Stimulated activated CD4-positive, alpha-beta T cell treated with anti-CD3 and anti-CD28 coated beads, TNF-alpha, amount 100 ng/mL, for 1 hour (primary cell): ENCODE measurements at places on chromosomes 12 and 14.

DNA sequence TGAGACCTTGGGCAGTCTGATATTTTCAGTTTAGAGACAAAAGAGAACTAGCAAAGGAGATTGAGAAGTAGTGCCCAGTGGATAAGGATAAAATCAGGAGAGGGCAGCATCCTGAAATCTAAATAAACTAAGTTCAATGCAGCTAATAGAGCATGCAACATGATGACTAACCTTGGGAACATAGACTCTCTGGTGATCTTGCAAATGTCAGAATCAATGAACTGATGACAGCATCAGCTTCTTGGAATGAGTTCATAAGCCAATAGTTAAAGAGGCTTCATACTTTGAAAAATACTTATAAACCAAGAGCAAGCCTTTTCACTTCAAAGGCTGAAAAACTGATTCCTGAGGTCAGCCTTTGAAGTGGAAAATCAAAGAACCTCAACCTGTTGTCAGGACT lies 8.2 kb downstream of the TAS2R19 start:
- DNase-seq: no peak

DNA sequence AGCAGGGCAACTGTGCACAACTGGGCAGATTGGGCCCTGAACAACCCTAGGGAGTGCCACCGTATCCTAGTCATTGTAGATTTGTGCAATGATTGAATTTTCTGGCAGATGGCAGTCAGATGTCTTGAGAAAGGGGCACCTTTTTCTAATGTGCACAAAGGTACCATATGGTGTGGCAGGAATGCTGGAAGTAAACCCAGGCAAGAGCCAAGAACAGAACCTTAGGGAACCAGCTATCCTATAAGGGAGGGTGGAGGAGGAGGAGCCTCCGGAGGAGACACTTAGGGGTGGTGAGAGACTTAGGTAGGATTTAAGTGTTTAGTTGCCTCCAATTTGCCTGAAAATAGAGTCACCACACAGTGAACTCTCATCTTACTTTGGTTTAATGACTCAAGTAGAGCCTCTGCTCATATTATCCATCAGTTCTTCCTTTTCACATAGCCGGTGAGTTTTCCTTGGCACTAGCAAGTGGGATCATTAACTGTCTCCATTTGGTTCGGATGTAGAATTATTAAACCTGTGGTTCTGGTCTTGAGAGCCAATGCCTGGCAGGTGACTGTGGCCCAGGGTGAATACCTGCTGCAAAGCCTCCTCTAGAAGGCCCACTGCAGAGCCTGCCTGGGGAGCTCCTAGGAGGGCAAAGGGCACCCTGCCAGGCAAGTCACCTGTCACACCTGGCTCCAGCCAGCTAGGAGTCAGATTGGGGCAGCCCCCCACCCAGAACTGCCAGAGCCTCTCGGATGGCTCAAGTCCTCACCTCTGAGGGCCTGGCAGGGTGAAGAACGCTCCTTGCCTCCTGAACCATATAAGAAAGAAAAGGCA lies 184.4 kb upstream of the HIF1A start:
- peak; percentile 13 for DNase-seq

DNA sequence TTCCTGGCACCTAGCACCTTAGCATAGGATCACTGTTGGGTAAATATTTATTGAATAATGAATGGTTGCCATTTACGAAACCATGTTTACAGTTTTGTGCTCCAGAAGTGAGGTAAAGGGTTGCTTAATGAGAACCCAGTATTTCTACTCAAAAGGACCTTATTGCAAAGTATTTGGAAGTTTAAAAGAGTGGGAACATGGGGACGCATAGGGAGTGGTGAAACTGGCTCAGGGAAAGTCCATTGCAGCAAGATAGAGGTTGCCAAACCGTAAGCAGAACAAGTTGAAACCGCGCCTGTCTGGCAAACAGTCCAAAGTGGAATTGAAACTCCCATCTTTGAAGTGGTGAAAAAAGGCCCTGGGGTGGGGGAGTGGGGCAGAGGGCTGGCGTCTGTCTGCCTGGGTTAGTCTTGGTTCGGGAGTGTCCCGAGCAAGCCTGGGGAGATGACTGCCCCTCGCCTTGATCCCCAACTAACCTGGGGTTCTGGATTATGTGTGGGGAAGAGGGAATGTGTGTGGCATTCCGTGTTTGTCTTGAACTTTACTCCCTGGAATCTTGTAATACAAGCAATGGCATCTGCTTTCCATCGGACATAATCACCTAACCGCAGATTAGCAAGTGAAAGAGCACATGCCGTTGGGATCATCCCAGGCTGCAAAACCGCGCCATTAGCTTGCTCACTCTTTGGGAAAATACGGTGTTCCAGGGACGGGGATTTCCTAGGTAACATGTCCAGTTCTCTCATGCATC lies 7.2 kb downstream of the ALDH2 start:
- no peak for DNase-seq

GRCh38 chr14:90039253-90040010 lies 22.4 kb upstream of the KCNK13 start:
- DNase-seq: no peak

- no peak for DNase-seq
Measured at GRCh38 chr12:4784404-4785054, 64.3 kb downstream of the GALNT8 start.

DNA sequence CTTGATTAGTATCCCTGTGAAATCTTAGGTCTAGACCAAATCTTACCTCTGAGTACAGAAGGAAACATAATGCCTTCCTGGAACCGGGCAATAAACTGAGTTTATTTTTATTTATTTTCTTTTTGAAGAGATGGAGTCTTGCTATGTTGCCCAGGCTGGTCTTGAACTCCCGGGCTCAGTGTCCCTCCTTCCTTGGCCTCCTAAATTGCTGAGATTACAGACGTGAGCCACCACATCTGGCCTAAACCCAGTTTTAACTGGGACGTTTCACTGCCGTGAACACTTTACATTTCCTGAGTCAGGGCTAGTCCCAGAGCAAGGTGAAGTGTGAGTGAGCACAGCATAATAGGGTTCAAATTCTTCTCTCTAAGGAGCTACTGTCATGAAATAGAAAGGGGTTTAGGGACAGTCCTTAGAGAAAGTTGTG lies 671 bp downstream of the GUCY2C start:
- DNase-seq: no peak

GRCh38 chr14:88195676-88196075 lies 127.4 kb downstream of the KCNK10 start:
- no peak for DNase-seq

DNA sequence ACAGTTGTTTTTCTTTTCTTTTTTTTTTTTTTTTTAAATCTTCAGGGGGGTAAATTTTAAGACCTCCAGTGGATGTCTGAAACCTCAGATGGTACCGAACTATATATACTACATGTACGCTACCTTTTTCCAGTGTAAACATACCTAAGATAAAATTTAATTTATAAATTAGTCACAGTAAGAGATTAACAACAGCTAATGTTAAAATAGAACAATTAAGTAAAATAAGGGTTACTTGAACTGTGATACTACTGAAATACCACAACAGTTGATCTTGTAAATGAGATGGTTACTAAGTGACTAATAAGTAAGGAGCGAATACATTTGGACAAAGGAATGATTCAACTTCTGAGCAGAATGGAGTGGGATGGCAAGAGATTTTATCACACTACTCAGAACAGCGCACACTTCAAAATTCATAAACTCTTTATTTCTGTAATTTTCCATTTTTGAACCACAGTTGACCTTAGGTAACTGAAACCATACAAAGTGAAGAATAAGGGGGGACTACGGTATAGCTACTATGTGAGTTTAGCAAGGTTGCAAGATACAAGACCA lies 80.5 kb upstream of the PCED1B start:
- no peak for DNase-seq

GRCh38 chr14:104942586-104942985 lies 17.9 kb downstream of the PLD4 start:
- DNase-seq: no peak

DNA sequence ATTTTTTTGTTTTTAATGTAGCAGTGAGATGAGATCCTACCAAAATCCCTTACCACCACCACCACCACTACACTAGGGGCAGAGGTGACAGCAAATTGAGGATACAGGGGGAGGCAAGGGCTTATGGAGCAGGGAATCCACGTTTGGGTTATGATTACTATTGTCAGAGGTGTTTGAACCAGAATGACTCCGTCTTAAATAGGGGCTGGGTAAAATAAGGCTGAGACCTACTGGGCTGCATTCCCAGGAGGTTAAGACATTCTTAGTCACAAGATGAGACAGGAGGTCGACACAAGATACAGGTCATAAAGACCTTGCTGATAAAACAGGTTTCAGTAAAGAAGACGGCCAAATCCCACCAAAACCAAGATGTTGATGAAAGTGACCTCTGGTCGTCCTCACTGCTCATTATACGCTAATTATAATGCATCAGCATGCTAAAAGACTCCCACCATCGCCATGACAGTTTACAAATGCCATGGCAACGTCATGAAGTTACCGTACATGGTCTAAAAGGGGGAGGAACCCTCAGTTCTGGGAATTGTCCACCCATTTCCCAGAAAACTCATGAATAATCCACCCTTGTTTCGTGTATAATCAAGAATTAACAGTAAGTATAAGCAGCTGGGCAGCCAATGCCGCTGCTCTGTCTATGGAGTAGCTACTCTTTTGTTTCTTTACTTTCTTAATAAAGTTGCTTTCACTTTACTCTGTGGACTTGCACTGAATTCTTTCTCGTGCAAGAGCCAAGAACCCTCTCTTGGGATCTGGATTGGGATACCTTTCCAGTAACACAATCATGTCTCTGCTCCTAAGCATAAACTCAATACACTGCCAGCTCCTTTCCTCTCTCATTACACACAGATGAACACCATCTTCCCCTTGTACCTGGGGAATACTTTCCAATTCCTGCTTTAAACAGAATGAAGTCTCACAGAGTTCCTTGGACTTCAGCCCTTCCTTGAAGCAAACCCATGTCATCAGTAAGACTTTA lies 16.7 kb upstream of the CRY1 start:
- DNase-seq: no peak

DNA sequence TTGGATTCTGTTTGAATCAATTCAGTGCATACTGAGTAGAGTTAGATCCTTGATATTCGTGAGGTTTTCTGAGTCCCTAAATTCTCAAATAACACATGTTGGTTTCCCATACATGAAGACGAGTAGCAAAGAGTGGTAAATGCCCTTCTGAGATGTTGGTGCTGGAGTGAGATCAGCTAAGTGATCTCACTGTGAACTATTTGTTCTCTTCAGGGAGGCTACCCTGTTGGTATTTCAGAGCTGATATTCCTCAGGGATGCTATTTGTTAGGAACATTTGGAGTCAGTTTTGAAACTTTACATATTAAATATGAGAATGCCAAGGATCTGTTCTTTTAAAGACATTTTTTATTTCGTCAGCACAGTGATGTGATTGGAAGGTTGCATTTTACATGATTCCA lies 54.7 kb downstream of the SUSD6 start:
- DNase-seq: no peak

DNA sequence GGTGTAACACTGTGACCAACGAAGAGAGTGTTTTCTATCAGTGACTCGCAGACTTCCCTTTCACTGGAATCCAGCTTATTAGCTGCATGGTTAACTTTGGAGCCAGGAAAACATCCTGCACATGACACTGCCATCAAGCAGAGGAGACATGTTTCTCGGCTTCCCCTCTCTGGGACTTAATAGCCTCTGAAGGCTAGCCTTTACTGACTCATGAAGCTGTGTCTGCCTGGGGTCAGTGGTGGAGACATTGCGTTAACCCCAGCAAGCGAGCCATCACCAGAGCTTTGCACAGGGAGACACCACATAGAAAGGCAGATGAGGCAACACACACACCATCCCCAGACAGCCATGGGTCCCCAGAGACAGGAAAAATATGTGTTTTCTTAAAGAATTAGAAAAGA lies 126.9 kb upstream of the PRICKLE1 start:
- no peak for DNase-seq

DNA sequence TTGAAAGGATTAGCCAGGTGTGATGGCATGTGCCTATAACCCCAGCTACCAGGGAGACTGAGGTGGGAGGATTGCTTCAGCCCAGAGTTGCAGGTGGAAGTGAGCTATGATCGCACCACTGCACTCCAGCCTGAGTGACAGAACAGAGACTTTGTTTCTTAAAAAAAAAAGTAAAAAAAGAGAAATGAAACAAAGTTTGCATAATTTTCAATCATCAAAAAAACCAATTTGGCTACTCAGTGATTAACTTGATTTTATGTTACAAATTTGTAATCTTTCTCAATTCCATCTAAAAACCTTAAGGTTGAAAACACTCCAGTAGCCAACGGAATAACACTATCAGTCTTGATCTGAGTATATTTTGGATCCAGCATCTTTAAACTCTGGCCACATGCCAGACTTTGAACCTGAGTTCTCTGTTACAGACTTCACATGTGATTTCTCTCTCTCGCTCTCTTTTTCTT lies 12.6 kb upstream of the DENND5B start:
- DNase-seq: no peak

GRCh38 chr12:49322708-49323523 lies at the start of gene TROAP:
Gene TROAP (plus strand): TSS chr12:49323255. CDS start chr12:49323609, 354 bp downstream.
- peak; percentile 92 for DNase-seq

DNA sequence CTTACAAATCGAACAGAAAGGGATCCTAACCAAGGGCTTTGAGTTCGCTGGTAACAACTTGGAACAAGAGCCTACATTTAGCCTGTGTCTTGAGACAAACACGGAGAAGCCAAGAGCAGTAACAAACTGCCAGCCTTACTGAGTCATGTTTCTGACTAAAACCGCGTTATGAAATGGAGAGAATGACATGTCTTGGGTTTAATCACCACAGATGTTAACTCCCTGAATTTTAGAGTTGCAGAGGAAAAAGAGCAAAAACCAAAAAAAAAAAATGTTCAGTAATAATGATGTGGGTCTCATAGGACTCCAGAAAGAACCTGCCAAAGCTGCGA lies 1.0 kb downstream of the BLTP3B start:
- no peak for DNase-seq

DNA sequence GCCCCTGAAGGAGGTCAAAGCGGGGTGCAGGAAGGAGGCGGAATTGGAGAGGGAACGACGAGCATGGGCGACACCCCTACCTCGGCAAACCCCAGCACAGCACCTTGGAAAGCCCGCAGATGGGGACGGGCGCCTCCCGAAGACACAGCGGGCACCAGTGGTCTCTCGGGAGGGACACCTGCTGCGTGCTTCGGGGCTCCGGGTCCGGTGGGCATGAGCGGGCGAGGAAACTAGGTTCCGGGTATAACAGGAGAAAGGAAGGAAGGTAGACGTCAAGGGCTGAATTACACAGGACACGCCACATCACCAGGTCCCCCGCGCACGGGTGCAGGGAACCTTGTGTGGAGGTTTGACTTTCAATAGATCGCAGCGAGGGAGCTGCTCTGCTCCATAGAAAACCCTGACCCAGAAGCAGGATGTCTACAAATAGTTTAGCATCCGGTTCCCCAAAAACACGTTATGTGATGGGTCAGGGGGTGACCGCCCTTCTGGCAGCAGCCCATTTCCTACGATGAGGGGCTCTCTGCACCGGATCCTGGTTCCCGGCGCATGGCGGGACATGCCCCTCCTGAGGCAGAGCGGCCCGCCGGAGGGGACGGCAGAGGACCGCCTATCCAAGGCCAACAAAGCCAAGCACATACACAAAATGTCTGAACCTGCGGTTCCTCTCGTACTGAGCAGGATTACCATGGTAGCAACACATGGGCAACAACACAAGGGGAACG lies 196.9 kb downstream of the ALG10 start:
- DNase-seq: no peak

DNA sequence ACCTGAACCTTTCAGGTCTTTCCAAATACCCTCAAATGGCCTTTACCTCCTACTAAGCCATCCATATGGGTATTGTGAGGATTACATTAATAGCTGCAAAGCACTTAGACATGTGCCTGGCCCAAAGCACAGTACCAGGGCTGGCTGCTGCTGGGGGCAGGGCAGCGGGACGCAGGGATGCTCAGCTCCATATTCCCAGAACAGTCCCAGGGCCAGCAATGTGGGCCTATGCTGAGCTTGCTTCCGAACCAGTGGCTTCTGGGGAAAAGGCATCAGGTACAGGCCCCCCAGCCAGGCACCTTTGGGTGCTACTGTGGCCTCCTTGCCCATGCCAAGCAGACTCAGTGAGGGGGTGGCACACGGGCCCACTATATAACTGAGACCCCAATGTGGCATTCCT lies 10.4 kb downstream of the ACTN1 start:
- no peak for DNase-seq
